ENCODE measurements at places on chromosomes 7 and 10.

DNA sequence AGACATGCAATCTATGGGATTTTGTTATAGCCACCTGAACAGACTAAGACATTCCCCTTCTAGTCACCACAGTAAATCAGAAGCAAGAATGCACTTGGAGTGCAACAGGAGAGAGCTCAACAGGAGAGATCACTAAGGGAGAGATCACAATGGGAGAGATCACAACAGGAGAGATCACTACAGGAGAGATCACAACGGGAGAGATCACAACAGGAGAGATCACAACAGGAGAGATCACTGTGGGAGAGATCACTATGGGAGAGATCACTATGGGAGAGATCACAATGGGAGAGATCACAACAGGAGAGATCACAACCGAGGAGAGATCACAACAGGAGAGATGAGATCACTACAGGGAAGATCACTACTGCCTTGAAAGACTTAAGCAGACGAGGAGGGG is 238.5 kb upstream of the PITRM1 start:
- DNase-seq, result no peak

GRCh38 chr7:157158400-157158799 is 19.7 kb downstream of the UBE3C start:
- no peak for DNase-seq

GRCh38 chr7:25586513-25586912 is 358.2 kb upstream of the NPVF start:
- DNase-seq, result no peak

DNA sequence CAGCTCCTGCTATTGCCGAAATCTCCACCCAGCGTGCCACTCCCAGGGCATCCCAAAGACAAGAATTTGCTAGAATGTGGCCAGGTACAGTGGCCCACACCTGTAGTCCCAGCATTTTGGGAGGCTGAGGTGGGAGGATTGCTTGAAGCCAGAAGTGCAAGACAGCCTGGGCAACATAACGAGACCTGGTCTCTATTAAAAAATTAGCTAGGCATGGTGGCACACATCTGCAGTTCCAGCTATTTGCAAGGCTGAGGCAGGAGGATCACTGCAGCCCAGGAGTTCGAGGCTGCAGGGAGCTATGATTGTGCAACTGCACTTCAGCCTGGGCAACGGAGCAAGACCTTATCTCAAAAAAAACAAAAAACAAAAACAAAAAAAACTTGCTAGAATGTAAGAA is 73.3 kb upstream of the LYZL2 start:
- no peak for DNase-seq

DNA sequence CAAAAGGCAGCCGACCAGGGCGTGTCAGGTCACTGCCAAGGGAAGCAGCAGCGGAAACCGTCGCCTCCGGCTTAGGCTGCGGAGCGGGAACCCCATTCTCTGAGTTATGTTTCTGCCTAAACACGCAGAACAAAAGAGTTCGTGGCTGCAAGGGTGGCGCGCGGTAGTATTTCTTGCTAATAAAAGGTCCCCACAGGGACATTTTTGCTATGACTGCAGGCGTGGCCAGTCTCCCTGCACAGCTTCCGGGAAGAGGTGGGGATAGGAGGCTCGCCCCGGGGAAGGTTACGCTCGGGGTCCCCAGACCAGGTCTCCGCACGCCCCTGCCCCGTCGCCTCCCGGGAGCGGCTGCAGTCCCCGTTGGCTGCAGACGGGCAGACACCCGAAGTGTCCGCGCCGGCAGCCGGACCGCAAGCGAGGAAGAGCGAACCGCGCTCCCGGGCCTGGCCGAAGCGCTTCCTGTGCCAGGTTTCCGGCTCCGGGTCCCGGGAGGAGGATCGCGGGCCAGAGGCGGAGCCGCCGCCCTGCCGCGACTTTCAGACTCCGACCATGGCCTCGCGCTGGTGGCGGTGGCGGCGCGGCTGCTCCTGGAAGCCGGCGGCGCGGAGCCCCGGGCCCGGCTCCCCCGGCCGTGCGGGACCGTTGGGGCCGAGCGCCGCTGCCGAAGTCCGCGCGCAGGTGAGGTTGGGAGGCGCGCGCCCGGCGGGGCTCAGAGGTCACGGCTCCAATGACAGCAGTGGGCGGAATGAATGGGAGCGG is at the start of gene PDSS1:
Gene PDSS1, plus strand, starts transcription at position 539 of the 759 bp plus-strand sequence. Its CDS starts 11 bp downstream, at position 550.
- peak; percentile 49 for DNase-seq

- DNase-seq, result no peak
Observed at GRCh38 chr10:31942892-31943291, 14.3 kb upstream of the ARHGAP12 start.

DNA sequence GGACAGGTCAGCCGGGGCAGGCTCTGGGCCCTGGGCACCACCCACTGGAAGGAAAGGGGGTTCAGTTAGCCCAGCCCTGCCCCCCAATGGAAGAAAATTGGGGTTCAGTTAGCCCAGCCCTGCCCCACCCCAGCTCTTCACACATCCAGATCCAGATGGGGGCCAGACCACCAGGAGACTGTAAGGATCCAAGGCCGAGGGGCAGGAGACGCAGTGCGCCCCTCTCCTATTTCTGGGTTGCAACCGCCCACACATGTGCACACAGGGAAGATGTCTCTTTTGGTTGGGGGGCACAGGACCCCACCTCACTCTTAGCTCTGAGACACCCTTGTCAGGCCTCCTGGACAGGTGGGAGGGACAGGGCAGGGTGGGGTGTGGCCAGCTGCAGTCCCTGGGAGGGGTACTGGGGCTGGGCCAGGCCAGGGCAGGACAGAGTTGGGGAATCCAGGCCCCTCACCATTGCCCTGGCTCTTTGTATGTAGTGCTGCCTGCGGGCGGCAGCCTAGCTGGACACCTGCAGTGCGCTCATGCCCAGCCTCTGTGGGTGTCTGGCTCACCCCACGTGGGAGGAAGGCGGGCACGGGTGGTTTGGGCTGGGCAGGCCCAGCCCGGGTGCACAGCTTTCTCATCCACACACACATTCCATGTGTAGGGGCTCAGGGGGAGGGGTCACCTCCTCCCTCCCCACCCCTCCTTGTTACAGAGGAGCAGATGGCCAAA is 141.2 kb downstream of the LHPP start:
- DNase-seq, result no peak

DNA sequence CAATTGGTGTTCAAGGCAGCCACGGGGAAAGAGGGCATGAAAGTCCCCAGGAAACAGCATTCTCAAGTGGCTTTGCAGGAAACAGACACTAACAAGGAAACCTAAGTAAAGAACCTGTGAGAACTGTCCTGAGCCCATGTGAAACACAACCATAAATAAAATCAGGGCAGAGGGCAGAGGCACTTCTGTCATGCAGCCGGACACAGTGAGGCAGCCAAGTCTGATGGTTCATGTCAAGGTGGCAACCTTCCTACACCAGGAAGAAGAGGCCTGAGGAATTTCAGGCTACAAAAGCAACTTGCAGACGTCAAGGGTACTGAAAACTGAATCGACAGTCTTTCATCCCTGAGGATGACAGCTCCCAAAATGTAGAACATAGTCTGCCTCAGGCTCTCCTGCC is 458.2 kb upstream of the NPVF start:
- no peak for DNase-seq

DNA sequence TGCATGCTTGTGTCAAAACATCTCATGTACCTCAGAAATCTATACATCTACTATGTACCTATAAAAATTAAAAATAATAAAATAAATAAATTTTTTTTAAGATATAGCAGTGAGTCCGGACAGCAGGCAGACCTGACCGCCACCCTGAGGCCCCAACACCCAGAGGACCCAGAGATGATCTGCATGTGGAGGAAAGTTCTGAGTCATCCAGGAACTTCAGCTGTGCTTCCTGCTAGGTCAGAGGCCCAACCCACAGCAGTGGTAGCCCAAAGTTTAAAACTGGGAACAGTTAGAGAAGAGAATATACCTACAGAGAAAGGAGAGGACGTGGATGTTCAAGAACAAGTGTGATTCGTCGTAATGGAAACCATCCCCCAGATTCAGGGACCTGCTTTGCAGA is 683.7 kb upstream of the NRP1 start:
- no peak for DNase-seq

DNA sequence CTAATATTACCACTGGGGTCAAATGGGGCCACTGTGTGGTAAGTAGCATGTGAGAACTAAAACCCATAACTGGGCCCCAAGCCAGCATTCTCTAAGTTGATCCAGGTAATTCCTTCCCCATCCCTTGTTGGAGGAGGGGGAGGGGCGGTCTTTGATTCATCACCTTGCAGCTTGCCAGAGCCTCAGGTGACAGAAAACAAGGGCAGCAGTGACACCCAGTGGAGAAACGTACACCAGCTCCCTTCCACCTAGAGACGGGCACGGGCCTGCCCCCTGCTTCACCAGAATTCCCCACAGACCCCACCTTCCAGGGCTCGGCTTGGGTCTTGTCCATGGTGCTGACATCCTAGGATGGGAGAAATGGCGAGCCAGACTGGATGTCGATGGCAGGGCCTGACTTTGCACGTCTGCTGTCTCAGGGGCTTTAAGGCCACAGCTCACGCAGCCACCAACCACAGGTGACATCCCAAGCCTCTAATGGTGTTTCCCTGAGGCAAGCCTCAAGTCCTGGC is 102.0 kb downstream of the STRA8 start:
- DNase-seq, result peak; percentile 32

DNA sequence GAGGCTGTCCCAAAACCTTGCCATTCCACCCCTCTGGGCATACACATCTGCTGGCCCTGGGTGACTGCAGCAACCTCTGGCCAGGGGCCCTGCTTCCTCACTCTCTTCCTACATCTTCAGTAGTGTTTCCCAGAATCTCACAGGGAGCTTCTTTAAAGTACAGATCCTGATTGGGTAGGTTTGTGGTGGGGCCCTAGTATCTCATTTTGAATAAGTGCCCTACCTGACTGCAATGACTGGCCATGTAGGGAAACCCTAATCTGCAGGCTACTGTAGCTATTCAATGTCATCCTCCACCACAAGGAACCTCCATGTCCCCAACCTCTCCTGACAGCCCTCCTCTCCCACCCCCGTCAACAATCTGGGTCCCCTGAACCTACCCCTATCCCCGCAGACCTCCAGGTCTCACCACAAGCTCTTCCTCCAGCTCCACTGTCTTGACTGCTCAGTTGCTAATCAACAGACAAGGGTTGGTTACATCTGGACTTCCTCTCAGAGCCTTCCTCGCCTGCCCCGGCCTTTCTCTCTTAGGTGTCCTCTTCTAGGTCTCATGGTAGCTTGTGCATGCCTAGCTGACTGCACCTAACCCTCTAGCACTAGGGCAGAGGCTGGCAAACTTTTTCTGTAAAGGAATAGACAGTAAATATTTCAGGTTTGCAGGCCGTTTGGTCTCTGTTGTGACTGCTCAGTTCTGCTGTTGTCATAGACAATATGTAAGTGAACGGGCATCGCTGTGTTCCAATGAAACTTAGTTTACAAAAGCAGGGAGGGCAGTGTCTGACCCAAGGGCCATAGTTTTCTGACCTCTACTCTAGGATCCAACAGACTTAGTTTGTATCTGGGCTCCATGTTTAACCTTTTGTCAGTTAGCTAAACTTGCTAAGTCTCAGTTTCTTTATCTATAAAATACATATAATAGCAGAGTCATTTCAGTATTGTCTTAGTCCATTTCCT is 121.1 kb downstream of the AOAH start:
- DNase-seq, result no peak

DNA sequence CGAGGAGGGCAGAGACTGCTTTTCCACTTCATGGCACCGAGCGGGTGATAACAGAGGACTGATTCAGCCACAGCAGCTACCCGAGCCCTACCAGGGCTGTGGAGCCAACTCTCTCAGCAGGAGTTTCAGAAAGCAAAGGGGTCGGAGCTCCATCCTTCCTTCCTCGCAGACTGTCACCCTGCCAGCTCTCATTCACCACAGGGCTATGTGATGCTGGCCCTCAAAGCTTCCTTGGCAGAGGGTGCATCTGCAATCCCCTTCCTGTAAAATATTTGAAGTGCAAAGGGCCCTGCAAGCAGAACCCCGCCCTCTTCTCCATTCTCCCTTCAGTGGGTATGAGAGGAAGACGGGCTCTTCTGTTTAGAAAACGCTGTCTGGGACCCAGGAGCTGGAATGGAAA is 105.3 kb upstream of the LYZL2 start:
- DNase-seq, result no peak

DNA sequence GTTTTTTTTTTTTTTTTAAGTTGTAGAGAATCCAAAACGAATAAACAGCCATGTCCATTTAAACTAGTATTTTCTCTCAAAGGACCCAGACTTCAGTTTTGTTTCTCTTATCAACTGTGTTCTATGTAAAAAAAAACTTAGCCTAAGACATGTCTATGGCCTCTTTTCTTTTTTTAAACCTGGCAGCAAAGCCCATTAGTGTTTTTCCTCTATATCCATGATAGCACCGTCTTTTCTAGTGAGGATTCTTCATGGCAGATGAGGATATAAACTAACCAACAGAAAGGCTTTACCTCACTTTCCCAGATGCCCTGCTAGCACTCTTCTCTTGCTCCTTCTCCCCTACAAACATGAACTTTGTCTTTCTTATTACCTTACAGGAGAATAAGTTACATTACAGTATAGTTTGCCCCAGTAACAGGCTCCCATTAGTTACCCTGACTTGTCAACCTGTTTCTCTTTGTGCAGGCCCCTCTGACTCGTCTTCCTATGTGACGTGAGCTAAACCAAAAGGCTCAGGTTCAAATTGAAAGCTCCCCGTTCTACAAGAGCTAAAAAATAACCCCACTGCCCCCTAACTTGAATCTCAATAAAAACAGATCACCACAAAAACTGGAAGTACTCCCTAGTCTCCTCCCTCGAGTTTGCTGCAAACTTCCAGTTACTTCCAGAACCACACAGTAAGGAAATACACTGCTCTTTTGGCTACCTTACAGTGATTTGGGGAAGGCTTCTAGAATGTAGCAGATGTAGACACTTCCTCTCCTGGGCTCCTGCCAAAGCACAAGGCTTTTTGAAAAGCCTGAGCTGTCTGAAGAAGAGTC is 20.1 kb downstream of the P4HA1 start:
- DNase-seq, result no peak

- DNase-seq, result no peak
Observed at GRCh38 chr7:100170101-100170897, 1.9 kb upstream of the GAL3ST4 start.

- no peak for DNase-seq
Observed at GRCh38 chr10:17453373-17454091, 863 bp downstream of the ST8SIA6 start.

DNA sequence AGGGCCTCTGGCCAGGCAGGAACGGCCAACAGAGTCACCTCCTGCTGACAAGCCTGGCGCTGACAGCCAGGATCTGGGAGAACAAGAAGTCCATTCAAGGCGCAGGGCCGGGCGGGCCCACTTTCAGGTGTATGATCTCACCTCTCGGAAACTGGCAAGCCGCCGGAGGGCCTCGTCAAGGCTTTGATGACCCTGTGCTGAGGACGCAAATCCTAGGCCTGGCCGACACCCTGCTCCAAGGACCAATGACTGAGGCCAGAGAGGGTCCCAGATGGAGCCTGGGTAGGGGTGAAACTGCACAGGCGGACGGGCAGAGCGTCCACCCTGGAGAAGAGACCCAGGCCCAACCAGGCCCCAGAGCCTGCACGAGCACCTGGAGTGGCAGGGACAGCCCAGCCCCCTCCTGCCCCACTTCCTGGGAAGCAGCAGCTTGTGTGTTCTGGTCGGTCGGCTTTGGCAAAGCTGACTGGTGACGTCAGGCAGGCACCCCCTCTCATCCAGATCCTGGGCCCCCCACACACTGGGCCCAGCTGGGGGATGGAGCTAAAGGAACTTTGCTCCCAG is 30.6 kb downstream of the MYL10 start:
- no peak for DNase-seq

Measured in NCI-H460 (cell line).